ENCODE measurements at places on chromosomes 5 and 9.

DNA sequence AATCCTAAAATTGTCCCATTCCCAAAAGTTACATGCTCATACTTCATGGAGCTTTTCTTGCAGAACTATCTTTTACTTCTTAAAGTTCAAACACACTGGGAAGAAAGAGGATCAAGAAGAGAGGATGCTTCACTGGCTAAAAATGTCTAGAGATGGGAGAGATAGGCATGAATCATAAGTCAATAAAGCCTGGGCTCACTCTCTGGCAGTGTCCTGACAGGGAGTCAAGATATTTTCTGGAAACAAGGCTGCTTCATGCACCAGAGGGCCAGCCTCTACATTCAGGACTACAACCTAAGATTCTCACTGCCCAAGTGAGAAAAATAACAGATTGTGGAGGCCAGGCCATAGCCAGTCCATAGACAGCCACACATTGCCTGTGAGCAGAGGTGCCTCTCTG lies 1358.4 kb downstream of the EFNA5 start:
- no peak for DNase-seq

DNA sequence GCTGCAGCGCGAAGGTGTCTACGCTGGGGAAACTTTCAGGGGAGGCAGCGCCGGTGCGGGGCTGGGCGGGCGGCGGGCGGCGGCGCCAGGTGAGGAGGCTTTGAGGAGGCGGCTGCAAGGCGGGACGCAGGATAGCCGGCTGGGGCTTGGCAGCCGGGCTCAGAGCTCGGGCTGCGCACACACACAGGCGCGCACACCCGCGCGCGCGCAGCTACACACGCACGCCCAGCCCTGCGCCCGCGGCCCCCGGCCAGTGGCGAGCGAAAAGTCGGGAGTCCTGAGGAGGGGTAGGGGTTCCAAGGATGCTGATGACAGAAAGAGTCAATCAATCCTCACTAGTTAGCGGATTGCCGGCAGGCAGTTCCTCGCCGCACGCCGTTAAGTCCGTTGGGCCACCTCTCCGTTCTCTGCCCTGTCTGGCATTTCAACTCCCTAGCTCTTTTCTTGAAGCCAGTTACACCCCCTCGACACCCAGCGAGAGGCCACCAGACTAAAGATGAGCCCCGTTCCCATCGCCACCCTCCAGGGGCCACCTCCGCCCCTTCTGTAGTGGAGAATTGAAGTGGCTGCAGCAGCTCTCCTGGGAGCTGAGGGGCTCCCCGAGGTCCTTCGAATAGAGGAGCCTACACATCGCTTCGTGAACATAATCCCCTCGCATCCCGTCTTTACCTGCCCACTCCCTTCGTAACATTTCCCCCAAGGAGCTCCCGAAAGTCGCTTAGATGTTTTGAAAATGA lies 1640.3 kb upstream of the C9orf72 start:
- DNase-seq = no peak

DNA sequence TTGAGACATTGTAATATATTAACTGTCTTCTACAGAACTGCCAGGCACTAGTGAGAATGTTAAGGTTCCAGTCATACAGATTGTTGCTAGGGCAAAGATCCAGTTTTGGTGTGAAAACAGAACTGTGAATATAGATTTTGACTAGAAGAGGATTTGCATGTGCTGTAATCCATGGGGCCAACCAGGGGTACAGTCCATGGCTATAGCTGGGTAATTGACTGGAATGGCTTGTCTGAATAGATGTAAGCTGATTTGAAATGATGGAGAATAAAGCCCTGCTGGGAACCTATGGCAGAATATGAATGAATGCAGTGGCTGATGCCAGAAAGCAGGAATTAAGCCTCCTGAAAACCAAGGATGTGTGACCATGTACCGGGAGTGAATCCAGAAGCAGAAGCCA lies 748.5 kb upstream of the CDH10 start:
- DNase-seq = no peak

- no peak for DNase-seq
Measured at GRCh38 chr5:96247708-96248107, 185.3 kb downstream of the PCSK1 start.

DNA sequence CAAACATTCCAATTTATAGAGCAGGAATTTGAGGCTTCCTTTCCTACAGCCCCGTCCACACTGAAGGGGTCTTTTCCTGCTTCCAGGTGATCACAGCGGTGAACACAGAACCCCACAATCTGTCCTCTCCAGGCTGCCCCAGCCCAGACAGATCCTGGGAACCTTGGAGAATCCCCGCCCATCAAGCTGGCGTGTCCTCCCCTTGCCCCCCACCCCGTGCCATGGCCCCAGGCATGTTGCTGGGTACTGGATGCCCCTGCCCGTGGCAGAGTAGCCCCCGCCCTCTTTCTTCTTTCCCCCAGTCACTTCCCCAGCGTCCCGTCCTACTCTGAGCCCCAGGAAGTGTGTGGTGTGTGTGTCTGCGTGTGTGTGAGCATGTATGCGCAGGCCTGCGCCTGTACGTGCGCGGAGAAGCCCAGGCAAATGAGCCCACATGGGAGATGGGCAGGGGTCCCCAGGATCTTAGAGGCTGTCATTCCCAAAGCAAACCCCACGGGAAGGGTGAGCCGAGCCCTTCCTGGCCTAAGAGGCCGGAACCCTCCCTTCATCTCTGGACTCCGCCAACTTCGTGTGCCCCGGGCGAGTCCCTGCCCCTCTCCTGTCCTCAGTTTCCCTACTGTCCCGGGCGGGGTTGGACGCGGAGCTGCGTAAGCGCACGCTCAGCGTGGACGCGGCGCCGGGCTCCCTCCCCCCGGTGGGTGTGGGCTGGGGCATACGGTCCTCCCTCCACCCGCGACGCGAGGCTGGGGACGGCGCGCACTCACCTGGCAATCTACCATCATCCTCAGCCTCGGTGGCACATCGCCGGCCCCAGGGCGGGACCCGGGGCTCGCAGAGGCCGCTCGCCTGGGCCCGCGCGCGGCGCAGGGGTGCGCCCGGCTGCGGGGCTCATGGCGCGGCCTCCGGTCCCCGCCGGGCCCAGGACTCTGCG lies 15.2 kb downstream of the GBGT1 start:
- DNase-seq = peak; percentile 57
